Activated naive CD4-positive, alpha-beta T cell (primary cell): ENCODE measurements at places on chromosomes 7 and 10.

- DNase-seq, result no peak
Measured at GRCh38 chr10:2817940-2818636, 249.3 kb upstream of the PFKP start.

GRCh38 chr10:87659571-87660483, at the start of gene PAPSS2:
PAPSS2 (plus strand) TSS chr10:87659878; CDS start chr10:87659982, 104 bp downstream.
- DNase-seq, result no peak

GRCh38 chr7:106127984-106128780, 16.1 kb upstream of the SYPL1 start:
- no peak for DNase-seq

DNA sequence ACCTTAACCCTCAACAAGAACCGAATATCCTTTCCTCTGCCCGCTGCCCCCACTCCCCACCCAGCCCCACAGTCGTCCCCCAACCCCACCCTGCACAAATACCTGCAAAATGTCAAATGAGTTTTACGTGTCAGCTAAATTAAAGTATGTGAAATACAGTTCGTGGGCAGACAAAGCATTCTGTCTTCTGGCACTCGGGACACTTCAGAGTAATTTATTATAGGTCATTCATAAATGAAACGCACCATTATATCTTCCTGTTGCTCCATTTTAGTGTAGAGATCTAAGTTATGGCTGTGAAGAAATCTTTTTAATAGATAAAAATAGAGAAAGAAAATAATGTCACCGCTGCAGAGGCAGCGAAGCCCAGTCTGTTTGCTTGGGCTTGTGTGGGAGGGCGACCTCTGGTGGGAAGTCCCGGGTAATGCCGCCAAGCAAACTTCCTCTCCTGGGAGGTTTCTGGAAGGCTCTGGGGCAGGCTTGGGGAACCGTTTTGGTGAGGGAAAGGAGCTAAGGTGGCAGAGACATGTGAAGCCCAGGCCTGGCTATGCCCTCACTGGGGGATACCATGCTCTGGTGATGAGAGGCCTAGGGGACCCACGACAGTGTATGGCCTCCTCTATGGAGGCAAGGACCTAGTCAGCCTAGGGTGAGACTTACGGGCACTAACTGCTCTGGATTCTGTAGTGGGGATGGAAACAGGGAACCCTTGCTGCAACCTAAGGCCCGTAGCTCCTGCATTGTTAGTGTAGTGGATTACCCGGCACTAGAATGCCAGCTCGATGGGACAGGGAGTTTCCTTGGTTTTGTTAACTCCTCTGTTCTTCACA, 604.9 kb downstream of the LRMDA start:
- no peak for DNase-seq

DNA sequence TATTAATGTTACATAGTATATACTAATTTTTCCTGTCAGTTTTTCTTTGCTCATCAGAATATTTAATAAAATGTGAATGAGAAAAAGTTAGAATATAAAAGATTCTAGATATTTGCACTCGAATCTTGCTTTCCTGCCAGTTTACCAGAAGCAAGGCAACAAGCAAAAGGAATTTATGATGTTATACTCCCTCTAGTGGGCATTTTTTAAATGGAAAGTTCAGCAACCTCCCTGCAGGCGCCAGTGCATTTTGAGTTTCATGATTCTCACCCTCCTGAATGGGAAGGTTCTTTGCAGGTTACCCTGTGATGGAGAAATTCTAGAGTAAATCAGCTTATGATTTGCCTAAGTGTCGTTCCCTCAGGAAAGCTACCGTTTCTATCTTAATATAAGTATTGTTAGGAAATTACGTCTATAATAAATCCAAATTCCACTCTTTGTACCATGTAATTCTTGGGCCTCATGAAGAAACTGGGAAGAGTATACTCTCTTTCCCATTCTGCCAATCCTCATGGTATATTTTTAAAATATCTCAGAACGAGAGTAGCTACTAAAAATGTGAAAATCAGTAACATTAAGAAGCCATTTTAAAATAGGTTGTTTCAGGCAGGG, 350.0 kb downstream of the CRPPA start:
- DNase-seq, result no peak

- no peak for DNase-seq
Measured at GRCh38 chr10:112330162-112330561, 43.8 kb upstream of the ACSL5 start.

DNA sequence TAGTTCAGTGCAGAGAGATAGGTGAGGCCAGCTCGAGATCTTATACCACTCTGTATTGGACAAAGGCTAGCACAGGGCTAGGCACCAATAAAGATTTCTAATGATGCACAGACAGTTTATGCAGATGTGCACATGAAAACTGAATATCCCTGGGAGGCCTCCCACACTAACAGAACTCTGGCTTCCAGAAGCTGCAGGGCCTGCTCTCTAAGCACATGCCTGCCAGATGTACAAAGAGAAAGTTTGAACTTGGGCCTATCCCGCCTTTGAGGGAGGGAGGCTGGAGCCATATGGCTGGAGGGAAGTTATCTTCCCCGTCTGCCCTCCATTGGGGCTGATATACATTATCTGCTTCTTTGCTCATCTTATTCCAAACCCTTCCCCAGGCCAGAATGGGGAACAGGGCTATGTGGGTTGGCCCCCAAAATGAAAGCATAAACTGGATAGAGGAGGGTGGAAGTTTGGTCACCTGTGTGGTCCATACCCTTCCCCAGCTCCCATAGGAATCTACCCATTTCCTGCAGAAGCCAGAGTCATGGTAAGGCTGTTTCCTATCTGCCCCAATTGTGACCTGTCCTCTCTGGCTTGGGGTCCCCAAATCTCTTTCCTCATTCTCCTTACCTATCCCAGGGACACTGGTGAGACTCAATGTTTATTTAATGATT, 3.8 kb downstream of the KAZALD1 start:
- DNase-seq, result no peak

GRCh38 chr10:75910032-75910431, 478.6 kb downstream of the LRMDA start:
- DNase-seq, result no peak

DNA sequence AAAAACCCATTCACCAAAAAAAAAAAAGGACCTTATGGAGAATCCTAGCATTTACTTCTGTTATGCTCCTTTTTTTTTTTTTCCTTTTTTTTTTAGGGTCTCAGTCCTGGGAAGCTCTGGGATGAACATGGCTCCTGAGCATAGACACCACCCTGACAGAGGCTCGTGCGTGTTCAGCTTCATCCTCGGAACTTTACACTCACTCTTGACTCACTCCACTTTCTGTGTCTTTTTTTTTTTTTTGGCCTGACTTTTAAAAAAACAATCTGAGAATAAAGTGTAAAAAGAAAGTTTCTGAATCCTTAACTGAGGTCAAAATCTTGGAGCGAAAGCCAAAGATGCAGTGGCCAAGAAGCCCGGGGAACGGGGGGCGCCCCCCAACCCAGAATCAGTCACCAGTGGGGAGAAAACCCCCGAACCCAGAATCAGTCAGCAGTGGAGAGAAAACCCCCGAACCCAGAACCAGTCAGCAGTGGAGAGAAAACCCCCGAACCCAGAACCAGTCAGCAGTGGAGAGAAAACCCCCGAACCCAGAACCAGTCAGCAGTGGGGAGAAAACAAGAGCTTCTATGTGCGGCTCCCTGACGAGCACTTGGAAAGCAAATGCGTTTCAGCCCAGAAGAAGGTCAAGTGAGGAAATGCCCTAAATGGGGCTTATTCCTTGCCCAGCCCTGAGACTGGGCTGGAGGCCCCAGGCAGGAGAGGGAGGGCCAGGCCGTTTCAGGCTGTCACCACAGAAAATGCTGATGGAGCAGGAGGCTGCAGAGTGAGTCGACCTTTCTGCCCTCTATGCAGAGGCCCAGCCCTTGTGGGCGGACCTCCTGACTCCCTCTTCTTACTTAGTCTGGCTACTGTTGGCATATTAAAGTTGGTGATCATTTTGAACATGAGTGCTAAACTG, 19.0 kb upstream of the PFKP start:
- DNase-seq, result no peak

- DNase-seq, result no peak
Measured at GRCh38 chr10:34786464-34786863, 28.6 kb downstream of the PARD3 start.
